ENCODE measurements at places on chromosomes 5 and 9.
A peak's percentile ranks its signal among the peaks of the same experiment; 100 is the strongest.

- no peak for DNase-seq
Observed at GRCh38 chr5:148746826-148747535, 79.4 kb upstream of the ADRB2 start.

DNA sequence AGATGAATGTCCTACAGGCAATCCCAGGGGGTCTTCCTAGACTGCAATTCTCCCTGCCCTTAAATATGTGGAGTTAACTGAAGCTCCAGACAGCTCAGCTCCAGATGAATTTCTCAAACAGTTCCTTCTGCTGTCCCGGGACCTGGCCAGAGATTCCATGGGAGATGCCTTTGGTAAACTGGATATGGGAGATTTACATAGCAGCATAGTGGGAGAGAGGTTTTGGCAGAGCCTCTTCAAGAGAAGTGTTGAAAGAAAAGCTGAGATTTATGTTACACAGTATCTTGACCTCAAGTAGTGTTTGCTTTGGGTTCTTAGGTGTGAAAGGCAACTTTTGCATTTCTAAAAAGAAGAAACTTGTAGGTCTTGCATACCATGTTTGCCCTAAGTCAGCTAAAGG lies 364.9 kb downstream of the ARRDC3 start:
- no peak for DNase-seq

- no peak for DNase-seq
Observed at GRCh38 chr9:129052592-129052991, 16.2 kb downstream of the MIGA2 start.

DNA sequence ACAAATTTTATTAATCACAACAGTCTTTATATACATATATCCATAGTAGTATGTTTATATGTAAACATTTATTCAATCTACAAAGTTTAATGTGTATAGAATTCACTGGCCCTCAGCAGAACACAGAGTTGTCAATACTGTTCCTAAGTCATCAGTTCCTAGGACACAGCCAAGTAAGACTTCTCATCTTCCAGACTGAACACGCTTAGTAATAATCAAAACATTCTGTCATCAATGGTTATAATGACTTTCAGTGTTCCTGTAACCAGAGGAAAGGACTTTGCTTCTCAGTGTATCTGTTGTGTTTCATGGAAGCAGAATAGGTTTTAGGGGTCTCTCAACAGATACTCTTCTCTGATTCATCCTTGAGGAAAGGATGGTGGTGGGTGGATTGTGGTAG lies 82.2 kb downstream of the SMIM23 start:
- DNase-seq, result no peak

DNA sequence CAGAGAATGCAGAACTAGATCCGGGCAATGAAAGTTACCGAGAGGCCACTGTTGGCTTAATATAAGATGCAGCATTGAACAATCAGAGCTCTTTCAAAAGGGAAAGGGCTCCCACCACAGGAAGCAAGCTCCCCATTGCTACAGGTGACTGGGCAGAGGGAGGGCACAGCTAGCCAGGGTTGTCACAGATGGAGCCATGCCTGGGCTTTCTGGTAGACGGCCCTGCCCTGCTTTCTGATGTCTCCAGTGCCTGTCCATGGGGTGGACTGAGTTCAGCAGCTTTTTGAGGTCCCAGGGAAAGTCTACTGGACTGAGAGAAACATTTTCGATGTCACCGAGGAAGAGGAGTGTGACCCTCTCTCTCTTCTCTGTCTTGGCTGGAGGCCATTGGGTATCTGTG lies 14.1 kb downstream of the RGS3 start:
- no peak for DNase-seq

DNA sequence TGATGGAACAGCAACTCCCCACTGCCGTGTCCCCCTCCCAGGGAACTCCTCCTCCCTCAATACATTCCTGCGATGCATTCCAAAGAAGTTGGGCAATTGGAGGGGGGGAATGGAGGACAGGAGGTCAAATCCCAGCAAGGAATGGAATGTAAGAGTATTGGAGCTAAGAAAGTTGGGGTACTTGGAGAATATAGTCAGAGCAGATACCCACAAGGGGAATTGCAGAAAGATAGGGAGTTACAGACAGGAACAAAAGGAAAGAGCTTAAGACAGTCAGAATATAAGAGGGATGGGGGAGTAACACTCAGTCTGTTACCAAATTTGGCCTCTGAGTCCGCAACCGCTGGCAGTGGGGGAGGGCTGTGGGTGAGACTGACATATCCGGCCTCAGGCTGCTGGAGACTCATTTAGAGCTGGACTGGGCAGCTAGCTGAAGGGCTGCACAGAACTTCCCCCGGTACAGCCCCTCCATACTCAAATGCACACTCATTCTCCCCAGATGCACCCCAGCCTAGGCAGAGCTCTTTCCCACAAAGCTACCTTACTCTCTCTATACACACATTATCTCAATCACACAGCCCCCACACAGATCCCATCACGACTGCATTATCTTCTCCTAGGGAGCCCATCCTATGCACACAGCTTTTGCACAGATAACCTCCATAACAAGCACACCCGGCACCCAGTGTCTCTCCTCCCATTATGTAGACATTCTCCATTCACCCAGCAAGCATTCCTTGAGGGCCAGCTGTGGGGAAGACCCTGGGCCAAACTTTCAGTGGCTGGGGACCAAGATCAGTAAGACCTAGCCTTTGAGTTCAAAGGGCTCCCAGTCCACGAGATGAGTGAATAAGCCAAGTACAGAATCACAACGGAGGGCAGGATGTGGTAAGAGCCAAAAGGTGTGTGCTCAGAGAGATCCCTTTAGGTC lies 3.7 kb downstream of the TLN1 start:
- DNase-seq, result no peak

DNA sequence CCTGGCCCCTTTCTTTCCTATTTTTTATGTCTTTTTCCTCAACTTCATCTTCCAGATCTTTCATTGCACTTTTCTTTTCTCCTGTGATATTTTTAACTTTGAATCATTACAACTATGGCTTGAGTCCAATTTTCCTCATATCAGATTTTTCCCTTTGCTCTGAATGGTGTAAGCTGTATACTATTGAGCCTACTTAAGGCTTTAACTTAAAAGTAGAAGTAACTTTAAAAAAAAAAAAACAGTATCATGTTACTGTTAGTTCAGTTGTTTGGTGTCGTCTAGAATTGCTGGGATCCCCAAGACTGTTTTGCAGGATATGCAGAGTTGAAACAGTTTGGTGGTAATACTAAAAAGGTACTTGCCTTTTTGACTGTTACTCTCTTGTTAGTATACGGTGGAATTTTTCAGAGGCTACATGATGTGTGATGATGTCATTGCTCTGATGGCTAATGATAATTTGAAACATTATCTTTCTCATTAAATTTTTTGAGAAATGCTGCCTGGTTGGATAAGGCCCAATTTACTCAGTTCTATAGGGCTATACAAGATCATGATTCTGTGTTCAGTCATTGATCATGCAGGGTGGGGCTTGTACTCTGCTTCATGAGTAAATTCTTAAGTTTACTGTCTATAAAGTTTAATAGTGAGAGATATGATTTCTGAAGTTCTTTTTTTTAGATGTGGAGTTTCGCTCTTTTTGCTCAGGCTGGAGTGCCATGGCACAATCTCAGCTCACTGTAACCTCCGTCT lies 8.8 kb downstream of the NAA35 start:
- DNase-seq, result no peak

- DNase-seq, result no peak
Observed at GRCh38 chr5:154826-155225, 36.5 kb upstream of the LRRC14B start.

- DNase-seq, result peak; percentile 33
Observed at GRCh38 chr5:172834415-172835289, 601 bp downstream of the ERGIC1 start.

GRCh38 chr5:163106098-163106497 lies 331.3 kb upstream of the CCNG1 start:
- no peak for DNase-seq

DNA sequence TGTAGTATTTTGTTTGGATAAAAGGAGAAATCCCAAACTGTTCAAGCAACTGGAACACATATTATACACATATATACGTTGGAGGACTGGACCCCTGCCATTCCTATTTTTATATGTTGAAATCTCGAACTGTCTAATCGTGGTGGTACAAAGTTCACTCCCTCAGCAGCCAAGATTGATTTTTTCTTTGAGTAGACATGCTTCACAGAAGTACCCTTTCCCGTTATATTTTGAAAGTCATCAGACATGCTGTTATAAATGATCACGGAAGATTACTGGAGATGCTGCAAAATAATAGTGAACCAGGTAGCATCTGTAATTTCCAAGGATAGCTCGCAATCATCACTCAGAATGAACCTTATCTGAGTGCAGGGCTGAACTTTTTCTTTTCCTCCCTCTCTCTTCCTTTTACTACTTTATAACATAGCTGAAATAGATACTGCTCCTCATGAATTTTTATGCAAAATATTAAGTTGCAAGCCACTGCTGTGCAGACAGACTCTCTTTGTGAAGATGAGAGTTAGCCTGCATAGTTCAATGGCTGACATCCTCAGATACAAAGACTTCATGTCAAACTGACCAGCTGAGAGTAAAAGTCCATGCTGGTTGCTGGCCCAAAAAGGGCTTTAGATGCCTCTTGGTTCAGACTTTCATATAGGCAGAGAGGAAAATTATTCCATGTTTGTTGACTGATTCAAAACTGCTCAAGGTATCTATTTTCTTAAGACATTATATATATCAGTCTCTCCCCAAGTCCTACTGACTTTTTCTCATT lies 451.9 kb downstream of the TMEM38B start:
- no peak for DNase-seq

- DNase-seq, result no peak
Observed at GRCh38 chr5:139919308-139919707, 123.7 kb downstream of the PSD2 start.

- DNase-seq, result no peak
Observed at GRCh38 chr5:50583621-50584020, 82.8 kb upstream of the PARP8 start.

GRCh38 chr9:113882636-113883164 lies 6.6 kb downstream of the ZNF618 start:
- DNase-seq, result no peak

GRCh38 chr9:121633119-121633714 lies 18.2 kb upstream of the DAB2IP start:
- no peak for DNase-seq

DNA sequence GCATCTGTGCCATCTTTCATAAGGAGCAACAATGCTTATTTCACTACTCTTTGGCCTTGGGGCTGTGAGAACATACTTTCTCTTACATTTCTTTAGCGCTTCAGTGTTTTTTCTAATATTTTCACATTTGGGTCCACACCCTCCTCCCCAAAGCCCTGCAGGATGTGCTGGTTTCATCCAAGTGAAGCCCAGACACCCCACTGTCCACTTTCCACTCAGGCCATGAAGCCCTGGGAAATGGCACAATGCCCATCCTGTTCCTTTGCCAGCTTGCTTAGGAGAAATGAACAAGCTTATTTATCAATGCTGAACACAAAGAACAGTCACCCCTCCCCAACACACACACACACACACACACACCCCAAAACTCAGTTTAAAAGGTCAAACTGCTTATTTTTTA lies 17.3 kb upstream of the TMOD1 start:
- peak; percentile 32 for DNase-seq

DNA sequence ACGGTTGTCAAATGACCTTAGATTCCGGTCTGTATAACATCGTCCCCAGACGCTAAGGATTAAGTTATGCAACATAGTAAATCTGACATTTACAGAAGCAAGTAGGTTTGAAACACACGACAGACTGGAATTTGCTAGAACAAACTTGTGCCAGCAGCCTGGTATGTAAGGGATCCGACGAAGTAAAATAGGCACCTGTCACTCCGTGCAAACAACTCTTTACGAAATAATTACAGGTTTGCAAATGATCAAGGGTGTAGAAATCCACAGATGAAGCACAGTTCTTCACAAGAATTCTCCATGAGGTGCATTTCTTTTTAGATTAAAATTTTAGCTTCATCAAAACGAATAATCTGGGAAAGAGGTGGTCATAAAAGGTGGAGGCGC lies 508 bp downstream of the MOCS2 start:
- DNase-seq, result no peak

Measured in nucleus accumbens (tissue), 56 donors.